Fibroblast of the conjunctiva (primary cell): ENCODE measurements at places on chromosomes 1 and 21.

- peak; percentile 34 for DNase-seq
Measured at GRCh38 chr1:205588636-205589035, 43.2 kb downstream of the ELK4 start.

DNA sequence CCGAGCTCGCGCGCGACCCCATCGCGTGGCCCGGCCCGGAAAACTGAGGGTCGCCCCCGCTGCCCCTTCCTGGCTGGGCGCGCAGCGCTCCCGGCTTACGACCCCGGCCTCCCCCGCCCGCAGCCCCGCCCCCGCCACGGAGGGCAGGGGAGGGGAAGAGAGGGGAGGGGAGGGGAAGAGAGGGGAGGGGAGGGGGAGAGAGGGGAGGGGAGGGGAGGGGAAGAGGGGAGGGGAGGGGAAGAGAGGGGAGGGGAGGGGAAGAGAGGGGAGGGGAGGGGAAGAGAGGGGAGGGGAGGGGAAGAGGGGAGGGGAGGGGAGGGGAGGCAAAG lies 6.7 kb upstream of the ANKRD65 start:
- DNase-seq, result no peak

- DNase-seq, result no peak
Measured at GRCh38 chr1:182126272-182126800, 64.8 kb upstream of the ZNF648 start.

GRCh38 chr1:245301162-245301580 lies 146.4 kb downstream of the KIF26B start:
- no peak for DNase-seq

- DNase-seq, result peak; percentile 52
Measured at GRCh38 chr1:151972542-151973248, 21.0 kb downstream of the S100A10 start.

DNA sequence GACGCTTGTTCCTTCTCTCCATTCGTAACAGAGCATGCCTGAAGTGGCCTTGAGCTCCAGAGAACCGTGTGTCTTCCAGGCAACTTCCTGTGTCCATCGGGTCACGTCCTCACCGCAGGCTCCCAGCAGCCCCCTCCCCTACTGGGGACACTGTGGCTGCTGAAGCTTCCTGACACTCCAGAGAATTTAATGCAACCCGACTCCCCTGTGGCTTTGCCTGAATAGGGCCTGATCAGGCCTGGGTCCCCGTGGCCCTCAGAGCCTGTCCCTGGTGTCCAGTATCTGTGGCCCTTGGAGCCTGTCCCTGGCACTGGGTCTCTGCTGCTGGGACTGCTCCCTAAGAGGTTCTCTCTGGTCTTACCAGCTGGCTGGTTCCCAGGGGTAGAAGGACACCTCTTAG lies 219.7 kb upstream of the VAMP3 start:
- DNase-seq, result no peak

GRCh38 chr1:228077565-228078330 lies 4.8 kb upstream of the ARF1 start:
- DNase-seq, result no peak

GRCh38 chr1:165355977-165356811 lies at the start of gene LMX1A:
LMX1A (minus strand) TSS chr1:165356715; CDS start chr1:165355559, 1,156 bp downstream.
- DNase-seq, result no peak

DNA sequence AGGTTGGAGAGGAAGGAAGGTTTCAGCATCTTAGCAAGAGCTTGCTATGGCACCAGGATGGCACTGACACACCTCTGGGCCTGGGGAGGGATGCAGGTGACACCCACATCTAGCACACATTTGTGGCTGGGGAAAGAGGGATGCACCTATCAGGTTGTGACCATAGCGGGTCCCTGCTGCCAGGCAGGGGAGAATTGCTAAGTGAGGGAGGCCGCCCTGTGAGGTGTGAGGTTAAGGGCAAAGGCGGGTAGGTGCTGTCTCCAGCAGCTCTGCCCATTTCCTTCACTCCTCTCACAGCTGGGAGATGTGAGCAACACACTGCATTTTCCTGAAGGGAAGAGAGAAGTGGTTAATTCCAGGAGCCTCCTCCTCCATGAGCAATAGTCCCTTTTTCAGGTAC lies 83.2 kb upstream of the TLR5 start:
- DNase-seq, result no peak

DNA sequence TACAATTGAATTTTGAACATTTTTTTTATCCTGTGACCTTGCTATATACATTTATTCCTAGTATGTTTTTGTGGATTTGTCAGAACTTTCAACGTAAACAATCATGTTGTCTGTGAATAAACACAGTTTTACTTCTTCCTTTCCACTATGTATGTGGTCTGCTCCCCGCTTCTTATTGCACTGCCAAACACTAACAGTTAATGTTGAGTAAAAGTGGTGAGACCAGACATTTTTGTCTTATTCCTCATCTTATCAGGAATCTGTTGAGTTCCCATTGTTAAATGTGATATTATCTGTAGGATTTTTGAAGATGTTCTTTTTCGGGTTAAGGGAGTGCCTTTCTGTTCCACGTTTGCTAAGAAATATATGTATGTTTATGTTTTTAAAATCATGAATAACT lies 45.9 kb downstream of the CAMSAP2 start:
- no peak for DNase-seq

DNA sequence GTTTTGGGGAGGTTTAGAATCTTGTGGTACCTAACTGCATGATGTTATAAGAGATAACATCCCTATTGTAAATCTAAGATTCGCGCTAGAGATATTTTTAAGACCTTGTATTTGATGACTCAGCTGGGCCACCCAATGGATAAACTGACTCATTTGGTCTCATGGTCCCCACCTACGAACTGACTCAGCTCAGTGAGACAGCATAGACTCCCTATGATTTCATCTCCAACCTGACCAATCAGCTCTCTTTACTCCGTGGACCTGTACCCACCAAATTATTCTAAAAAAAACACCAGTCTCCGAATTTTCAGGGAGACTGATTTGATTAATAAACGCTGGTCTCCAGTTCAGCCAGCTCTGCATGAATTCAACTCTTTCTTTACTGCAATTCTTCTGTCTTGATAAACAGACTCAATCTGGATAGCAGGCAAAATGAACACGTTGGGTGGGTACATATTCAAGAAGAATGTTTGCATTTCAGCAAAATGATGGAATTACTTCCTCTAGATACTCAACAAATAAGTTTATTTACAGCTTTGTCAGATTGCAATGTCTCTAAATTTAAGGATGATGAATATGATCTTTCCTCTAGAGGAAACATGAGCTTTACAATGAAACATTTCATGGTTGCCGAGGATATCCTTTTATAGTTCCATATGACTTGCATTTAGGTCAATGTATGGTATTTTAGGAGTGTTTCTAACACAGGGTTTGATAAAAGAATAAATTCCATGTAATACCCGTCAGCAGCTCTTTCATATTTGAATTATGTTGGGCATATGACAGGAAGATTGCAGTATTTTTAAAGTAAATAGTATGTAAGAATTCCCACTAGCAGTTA lies 516.6 kb upstream of the RGS18 start:
- DNase-seq, result no peak

GRCh38 chr1:181514298-181515290 lies 31.3 kb downstream of the CACNA1E start:
- DNase-seq, result no peak

DNA sequence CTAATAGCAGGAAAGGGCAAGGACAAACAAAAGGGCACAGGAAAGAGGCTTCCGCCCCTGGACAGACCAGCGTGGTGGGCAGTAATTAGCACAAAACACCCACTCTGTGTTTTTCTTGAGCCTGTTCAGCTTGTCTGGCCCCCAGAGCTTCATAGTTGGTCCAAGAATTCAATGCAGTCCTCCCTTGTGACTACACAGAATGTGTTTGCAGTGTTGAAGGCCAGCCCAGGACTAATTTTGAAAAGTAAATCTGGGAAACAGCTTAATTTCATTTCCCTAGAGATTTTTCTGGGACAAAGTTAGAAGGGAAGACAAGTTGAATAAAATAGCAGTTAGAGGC lies 49.2 kb upstream of the LMO4 start:
- DNase-seq, result no peak

DNA sequence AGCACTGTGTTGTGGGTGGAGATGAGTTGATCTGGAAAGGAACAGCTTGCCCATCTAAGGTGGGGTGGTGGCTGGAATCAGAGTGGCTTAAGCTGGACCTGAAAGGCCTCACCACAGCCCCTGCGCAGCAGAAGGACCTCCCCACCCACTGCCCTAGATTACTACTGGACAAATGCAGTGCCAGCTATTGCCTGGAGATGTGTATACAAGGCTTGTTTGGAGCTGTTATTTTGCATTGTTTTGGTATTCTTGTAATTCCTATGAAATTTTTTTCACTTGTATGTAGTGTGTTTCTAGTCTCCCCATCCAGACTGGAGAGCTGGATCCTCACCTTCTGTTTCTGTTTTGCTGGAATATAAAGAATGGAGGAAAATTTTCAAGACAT lies 1.3 kb upstream of the SLC30A1 start:
- DNase-seq, result no peak

DNA sequence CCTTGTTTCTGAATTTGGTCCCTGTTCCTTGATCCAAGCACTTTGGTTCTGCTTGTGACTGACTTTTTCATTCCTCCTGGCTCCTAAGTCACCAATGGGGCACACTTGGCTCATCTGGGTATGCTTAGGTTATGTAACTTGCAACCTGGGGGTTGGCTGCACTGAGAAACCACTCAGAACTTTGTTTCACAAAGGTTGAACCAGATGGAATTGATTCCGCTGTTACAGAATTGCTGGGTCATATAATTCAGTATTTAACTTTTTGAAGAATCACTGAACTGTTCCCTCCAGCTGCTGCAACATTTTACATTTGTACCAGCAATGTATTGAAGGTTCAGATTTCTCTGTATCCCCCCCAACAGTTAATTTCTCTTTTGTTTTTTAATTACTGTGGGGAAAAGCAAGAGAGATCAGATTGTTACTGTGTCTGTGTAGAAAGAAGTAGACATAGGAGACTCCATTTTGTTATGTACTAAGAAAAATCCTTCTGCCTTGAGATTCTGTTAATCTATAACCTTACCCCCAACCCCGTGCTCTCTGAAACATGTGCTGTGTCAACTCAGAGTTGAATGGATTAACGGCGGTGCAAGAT lies 9.6 kb upstream of the NVL start:
- DNase-seq, result no peak

- no peak for DNase-seq
Measured at GRCh38 chr1:116854403-116854690, 55.4 kb upstream of the PTGFRN start.

GRCh38 chr21:35071347-35071746 lies 22.2 kb upstream of the RUNX1 start:
- no peak for DNase-seq

DNA sequence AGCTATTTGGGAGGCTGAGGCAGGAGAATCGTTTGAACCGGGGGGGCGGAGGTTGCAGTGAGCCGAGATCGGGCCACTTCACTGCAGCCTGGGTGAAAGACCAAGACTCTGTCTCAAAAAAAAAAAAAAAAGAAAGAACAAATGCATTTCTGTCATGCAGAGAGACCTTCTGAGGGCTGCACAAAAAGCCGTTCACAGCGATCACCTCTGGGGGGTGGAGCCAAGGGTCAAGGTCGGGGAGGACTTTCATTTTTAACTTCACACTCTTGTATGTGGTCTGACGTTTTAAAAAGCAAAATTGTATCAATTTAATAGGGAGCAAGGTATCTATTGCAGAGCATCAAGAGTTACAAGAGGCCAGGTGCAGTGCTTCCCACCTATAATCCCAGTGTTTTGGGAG lies 26.6 kb upstream of the CLDN14 start:
- no peak for DNase-seq

GRCh38 chr1:211699059-211699458 lies 23.6 kb upstream of the NEK2 start:
- no peak for DNase-seq

DNA sequence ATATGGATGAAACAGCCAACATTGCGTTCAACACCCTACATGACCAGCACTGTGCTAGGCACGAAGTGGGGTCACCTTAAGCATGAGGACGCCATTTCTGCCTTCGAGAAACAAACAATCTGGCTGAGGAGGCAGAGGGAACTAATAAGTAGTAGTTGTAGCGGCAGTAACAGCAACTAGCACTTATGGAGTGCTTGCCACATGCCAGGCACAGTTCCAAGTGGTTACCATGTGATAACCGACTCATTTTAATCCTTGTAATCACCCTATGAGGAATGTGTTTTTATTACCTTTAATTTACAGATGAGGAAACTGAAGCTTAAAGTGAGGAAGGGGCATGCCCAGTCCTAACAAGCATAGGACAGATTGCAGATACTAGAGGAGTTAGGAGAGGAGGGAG lies 33.7 kb downstream of the KCND3 start:
- no peak for DNase-seq

DNA sequence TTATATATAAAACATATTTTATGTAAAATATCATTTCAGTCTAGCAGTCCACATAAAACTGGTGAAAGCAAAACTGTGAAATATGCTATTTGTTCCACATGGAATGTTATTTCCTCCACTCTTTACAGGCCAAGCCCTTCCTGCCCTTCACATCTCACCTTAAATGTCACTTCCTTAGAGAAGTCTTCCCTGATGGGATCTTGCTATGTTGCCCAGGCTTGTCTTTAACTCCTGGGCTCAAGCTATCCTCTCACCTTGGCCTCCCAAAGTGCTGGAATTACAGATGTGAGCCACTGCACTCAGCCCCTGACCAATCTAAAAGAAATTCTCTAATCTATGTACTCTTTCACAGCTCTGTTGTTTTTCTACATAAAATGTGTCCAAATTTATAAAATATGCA lies 2.3 kb upstream of the GPR161 start:
- no peak for DNase-seq

- DNase-seq, result no peak
Measured at GRCh38 chr21:42527489-42528158, 14.0 kb downstream of the SLC37A1 start.

DNA sequence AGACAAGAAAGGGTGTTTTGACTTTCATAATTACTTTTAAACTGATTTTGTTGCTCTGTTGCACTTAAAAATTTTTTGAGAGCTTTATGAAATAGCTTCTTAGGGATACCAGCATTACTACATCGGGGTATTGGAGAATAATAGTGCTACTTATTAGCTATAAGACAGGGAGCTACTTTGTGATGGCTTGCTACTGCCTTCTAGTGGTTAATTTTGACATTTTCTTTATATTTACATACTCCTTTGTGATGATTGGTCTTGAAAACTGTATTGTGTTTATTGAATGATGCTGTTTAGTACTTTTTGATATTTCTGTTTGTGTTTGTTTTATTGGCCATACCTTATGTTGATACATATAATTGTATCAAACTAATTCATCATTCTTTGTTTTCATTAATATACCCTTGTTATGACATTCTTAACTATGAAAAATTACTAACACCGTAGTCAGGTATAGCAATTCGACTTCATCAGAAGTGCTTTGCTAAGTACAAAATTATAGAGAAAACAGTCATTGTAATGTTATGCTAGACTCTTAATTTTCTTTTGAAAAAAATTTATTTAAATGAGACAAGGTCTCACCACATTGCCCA lies 85.5 kb downstream of the CLIC4 start:
- peak; percentile 66 for DNase-seq
